Activated CD8-positive, alpha-beta memory T cell treated with anti-CD3 and anti-CD28 coated beads for 24 hours (primary cell): ENCODE measurements at places on chromosomes 5 and 9.

DNA sequence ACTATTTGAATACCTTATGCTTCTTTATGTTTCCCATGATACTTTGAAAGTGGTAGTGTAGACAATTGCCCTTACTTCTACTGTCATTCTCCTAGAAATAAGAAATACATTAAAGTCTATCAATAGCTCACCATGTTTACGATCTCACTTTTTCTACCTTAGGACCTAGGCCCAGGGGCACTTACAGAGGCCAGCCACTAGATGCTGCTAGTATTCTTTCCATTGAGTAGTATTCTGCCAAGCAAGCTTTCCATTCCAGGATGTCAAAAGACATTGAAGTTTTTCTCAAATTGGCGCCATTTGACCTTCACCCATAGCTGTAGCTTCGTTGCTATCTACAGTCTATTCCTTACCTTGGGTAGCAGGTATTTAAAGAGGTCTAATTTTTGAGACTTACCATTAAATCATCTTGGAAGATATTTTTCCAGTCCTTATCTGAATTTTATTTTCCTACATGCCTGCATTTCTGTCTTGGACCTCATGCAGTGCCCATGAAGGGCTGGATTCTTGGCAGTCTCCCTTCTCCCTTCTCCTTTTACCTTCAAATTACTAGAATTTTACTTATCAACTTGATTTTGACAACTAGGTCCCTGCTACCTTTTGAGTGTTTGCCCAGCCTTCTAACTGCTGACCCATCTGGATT is 246.0 kb upstream of the NUDT12 start:
- no peak for DNase-seq

DNA sequence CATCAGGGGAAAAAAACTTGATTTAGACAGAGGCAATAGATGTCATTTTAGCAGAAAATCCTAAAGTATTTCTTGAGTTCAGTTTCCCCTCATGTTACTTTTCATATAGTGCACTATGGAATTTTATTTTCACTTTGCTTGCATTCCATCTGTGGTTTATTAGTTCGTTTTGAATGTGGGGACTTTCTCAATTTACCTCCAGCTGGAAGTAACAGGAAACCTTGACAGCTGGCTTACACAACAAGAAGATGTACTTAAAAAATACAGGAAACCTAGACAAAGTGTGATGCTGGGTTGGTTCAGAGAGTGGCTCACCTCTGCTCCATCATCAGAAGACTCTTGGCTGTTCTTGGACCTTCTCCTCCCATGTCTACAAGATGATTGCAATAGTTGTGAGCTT is 567.0 kb downstream of the CETN3 start:
- no peak for DNase-seq

DNA sequence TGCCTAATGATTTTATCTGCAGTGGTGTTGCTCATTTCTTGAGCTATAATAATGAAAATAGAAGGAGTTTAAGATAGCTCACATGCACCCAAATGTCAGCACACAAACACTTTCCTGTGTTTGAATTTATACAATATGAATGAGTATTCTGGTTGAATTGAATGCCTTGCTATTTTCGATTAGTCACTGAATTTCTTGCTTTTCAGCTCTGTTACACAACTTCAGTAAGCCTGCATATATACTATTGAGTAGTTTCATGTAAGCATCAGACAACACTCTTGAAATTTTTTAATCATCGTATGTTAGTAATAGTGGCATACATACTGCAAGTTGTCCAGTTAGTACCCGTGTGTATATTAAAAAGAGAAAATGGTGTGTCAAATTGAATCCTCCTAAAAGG is 281.5 kb upstream of the GRIA1 start:
- DNase-seq = no peak

GRCh38 chr9:121459513-121459912 is 40.1 kb downstream of the GGTA1 start:
- no peak for DNase-seq

DNA sequence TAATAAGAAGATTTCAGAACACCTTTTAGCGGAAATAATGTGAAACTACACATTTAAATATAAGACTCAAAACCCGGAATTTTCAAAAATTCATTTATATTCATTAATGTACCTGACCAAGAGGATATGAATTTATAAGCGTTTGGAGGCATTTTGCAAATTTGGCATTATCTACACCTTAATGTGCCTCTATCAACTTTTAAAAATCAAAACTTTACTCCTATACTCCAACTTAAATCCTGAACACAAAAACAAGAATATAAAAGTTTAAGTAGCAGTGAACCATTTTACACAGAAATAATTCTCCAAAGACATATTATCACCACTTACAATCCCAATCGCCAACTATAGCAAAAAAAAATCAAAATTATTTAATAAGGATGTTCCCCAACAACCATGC is 3.9 kb downstream of the ZNF608 start:
- no peak for DNase-seq

DNA sequence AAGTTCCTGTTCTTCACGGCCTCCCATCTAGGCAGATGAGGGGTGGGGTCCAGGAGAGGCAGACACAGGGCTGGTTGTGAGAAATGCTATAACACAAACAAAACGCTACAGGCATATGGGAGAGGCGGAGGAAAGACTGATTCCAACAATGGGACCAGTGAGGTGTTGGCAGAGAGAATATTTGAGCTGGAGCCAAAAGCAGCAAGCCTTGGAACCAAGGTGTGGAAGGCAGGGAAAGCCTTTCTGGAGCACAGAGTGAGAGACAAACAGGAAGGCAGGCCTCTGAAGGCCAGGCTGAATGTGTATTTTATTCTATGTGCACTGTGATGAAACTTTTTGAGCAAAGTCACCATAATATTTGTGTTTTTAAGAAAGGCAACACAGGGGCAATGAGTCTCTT is 2.9 kb downstream of the ATPSCKMT start:
- DNase-seq = no peak

GRCh38 chr5:67543720-67544270 is 347.2 kb upstream of the CD180 start:
- no peak for DNase-seq

- no peak for DNase-seq
Observed at GRCh38 chr5:66015196-66015960, 89.0 kb downstream of the ERBIN start.

DNA sequence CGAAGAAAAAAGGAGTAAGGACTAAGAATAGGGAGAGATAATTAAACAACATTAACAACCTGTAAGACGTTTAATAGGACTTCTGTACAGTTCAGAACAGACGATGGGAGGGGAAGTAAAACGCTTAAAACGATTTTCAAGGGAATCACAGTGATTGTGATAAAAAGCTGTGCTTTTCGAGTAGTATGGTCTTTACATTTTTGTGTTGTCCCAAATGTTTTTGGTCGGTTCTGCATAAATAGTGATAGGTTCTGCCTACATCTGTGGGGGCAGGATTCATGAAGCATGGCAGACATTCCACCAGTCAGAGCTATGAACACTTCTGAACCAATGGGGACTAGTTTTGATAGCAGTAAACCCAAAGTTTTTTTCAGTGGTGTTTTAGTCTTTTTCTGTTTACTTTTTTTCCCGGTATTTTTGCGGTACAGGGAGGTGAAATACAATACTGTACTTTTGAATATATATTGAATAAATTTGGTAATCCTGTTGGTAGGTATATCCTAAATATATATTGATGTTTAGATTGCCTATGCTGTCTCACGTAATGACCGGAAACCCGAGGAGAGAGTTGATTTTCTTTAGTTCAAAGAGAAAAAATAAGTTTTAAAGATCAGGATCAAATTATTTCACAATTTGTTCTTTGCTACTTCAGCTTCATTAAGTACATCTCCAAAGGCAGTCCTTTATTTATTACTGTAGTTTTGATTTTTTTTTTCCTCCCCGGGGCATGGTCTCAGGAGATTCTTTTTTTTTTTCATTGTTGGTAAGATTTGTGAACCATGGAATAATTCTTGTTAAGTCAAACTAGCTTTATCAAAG is 1.3 kb downstream of the ERBIN start:
- DNase-seq = no peak

DNA sequence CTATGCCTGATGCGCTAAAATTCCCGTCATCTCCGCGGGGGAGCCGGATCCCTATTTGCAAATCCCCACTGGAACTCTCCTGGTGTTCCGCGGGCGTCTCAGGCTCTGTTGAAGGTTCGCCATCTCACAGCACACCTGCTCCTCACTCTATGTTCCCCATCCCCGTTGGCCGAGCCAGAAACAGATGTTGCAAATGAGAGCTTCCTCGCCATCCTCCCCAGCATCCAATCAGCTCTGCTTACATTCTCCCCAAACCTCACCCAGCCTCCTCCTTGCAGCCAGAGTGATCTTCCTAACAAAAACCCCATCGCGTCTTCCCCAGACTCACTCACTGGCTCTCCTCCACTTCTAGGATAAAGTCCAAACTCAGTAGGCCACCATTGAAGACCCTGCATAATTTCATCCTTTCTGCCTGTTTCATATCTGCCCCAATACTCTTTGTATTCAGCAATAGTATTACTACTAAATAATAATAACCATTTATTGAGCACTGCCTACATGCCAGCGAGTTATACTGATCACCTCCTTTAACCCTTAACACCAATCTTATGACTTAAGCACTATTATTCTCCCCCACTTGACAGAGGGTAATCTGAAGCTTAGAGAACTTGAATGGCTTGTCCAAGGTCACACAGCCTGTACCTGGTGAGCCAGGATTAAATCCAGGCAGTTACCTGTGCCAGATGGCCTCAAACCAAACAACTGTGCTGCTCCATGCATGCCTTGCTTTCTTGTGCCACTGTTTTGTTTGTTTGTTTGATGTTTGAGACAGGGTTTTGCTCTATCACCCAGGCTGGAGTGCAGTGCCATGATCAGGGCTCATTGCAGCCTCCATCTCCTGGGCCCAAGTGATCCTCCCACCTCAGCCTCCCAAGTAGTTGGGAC is 14.0 kb downstream of the AQP7 start:
- no peak for DNase-seq

GRCh38 chr5:109563739-109564138 is 126.0 kb upstream of the MAN2A1 start:
- no peak for DNase-seq

- DNase-seq = no peak
Observed at GRCh38 chr5:15740383-15740782, 240.4 kb downstream of the FBXL7 start.

GRCh38 chr5:158522776-158523175 is 576.9 kb downstream of the EBF1 start:
- no peak for DNase-seq

- no peak for DNase-seq
Observed at GRCh38 chr5:132667309-132667708, 6.5 kb upstream of the IL4 start.
